Left hindlimb (tissue), 1 donor: ENCODE measurements at places on chromosomes 1 and 21.
A peak's percentile ranks its signal among the peaks of the same experiment; 100 is the strongest.

- DNase-seq, result no peak
Measured at GRCh38 chr1:53134961-53135734, 7.3 kb downstream of the SLC1A7 start.

- no peak for DNase-seq
Measured at GRCh38 chr1:10068605-10069294, 36.0 kb downstream of the UBE4B start.

DNA sequence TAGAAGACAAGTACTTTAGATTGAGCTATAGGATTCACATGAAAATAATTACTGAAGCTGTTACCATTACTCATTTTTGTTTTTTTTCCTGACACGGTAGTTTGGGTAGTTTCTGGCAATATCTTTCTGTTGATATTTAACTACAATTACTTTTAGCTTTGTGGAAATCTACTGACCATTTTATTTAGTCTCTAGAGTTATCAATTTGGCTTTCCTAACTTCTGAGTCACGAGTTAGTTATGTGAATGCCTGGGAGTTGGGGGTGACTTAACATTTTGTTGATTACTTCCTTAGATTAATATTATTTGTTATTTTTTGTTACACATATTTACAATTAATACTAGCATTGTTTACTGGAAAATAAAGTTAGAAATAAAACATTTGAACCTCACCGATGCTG lies 160.6 kb downstream of the HMCN1 start:
- no peak for DNase-seq

DNA sequence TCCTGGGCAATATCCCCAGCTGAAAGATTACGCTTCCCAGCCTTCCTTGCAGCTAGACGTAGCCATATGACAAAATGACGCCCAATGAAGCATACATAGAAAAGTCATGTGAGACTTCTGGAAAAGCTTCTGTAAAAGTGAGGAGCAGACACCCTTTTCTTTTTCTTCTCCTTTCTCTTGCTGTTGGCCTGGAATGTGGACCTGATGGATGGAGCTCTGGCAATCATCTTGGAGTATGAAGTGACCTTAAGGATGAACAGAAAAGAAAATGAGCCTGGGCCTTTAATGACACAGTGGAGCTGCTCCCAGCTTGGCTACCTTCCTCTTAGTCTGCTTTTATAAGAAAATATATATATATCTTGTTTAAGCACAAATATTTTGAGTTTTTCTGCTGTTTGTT lies 24.8 kb downstream of the BATF3 start:
- no peak for DNase-seq

- no peak for DNase-seq
Measured at GRCh38 chr1:159869607-159870006, 7.2 kb upstream of the VSIG8 start.

DNA sequence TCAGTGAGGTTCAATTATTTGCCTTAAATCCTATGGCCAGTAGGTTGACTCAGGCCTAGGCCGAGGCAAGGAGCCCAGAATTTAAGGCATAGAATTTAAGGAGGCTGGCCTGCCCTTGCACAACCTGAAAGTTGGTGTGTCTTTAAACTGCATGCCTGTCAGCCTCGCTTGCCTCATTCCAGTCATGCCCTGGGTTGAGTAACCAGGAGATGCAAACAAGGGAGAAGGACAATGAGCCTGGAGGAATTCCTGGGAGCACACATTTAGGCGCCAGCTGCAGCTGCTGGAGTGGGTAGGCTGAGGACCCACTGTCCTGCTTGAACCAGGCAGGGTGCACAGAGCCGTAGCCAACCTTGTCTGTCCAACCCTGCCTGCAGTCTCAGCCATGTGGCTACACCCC lies 11.7 kb downstream of the CD2 start:
- DNase-seq, result no peak

- no peak for DNase-seq
Measured at GRCh38 chr1:166176416-166176815, 9.6 kb upstream of the FAM78B start.

- no peak for DNase-seq
Measured at GRCh38 chr1:117613249-117613968, 7.6 kb downstream of the TENT5C start.

- DNase-seq, result peak; percentile 83
Measured at GRCh38 chr21:16194095-16194787, 464.5 kb downstream of the USP25 start.

DNA sequence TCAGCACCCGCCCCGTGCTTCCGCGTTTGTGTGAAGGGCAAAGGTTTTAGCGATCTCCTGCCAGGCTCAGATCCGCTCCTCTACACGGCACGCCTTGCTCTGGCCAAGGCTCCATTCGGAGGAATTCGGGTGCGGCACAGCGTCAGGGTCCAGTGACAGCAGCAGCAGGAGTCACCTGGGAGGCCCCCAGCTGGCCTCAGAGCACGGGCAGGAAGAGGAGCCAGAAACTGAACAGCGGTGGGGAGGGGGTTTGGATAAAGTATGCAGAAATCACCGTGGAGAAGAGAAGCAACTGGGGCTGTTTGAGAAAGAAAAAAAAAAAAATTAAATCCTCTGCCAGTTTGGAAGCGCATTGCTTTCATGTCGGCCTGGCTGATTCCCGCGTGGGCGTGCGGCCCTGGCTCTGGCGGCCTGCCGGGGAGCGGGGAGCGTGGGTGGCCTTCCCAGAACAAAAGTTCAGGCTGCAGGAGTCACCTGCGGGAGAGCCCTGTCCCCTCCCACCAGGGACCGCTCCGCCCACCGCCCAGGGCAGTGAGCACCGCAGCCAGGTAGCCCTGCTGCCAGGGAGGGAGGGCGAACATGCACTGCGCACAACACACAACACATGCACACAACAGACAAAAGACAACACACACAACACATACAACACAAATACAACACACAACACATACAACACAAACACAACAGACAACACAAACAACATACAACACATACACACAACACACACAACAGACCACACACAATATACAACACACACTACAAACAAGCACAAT lies 107.6 kb downstream of the ETS2 start:
- peak; percentile 87 for DNase-seq

GRCh38 chr1:234546890-234547788 lies 62.8 kb downstream of the IRF2BP2 start:
- DNase-seq, result no peak

DNA sequence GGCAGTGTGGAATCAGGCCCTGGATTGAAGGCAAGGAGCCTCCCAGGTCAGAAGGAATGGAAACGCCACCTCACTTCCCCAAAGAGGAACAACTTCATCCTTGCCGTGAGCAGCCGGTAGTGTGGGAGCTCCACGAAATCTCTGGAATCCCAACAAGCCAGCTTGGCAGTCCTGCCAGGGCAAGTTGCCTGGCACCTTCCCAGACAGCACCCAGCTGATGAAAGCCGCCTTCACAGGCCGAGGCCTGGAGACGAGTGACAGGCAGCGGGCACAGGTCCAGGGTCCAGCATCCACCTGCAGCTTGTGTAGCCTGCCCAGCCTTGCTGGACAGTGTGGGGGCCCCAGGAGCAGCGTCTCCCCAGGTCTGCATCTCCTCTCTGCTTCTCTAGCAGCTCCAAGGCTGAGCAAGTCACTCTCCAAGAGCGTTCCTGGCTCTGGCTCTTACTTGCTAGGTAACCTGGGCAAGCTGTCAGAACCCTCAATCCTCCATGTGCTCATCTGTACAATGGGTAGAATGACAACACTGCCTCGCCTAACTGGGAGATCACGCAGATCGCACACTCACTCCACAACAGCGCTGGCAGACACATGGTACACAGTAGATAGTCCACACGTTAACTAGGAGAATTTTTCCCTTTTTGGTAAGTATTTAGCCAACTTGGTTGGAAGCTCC lies 43.0 kb downstream of the ACOT7 start:
- DNase-seq, result no peak

- no peak for DNase-seq
Measured at GRCh38 chr1:108028841-108029388, 63.9 kb upstream of the VAV3 start.

- no peak for DNase-seq
Measured at GRCh38 chr21:34021726-34022125, 51.7 kb upstream of the MRPS6 start.

- no peak for DNase-seq
Measured at GRCh38 chr1:17636612-17637011, 97.1 kb downstream of the ARHGEF10L start.

DNA sequence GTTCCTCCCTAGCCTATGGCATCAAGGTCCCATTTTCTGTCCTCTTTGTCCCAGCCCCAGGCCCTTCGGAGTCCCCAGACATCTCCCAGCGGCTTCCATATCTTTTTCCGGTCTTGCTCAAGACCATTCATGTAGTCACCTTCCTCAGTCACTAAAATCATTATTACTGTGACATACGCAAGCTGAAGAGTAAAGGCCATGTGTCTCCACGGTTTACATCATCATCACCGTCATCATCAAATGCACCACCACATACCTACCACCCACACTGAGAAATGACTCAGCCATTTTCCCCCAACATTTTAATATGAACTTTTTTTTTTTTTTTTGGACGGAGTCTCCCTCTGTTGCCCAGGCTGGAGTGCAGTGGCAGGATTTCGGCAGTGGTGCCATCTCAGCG lies 43.4 kb downstream of the FHAD1 start:
- no peak for DNase-seq

GRCh38 chr1:198806861-198807260 lies 168.0 kb downstream of the PTPRC start:
- DNase-seq, result no peak

DNA sequence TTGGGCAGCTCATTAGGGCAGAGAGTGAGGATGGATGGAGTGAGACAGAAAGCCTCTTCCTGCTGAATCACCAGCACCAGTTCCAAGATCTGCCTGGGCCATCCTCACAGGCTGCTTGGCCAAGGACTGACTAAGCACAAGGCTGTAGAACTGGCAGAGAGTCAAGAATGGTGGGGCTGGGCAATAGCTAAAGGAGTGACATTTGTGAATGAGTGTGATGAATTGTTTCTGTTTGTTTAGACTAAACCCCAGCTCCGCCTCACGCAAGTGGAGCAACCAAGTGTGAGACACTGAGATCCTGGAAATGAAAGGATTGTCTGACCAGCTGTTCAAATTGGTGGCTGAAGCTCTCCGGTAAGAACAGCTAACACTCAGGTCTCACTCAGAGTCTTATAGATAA lies 38.6 kb downstream of the BRINP2 start:
- DNase-seq, result peak; percentile 48

GRCh38 chr1:225418059-225418458 lies 9.8 kb downstream of the LBR start:
- no peak for DNase-seq

DNA sequence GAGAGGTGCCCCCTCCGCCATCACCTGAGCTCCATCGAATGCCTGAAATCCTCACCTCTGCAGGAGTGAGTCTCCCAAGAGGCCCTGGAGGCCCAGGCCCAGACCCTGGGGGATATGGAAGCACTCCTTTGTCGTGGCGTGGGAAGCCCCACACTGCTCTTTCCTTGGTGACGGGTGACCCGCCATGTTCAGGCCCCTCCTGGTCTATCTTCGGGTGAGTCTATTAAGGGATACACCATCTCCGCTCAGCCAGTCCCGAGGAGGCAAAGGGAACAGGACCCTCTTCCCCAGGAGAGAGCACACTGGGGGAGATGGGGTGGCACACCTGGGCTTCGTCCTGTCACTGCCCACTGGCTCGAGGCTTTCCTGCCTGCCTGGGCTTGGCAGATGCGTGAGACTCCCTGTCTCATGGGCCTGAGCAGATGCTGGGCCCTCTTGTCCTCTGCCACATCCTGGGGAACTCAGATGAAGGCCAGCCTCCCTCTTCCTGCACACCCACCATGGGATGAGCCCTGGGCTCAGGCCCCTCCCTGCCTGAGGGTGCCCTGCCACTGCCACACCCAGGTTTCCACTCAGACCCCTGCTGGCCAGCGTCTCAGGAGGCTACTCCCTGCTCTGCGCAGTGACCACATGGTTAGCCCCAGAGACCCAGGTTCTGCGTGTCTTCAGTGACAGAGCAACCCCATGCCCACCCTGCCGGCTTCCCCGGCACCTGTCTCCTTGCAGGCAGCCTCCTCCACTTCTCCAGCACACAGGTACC lies 3.8 kb upstream of the NPHP4 start:
- DNase-seq, result no peak

DNA sequence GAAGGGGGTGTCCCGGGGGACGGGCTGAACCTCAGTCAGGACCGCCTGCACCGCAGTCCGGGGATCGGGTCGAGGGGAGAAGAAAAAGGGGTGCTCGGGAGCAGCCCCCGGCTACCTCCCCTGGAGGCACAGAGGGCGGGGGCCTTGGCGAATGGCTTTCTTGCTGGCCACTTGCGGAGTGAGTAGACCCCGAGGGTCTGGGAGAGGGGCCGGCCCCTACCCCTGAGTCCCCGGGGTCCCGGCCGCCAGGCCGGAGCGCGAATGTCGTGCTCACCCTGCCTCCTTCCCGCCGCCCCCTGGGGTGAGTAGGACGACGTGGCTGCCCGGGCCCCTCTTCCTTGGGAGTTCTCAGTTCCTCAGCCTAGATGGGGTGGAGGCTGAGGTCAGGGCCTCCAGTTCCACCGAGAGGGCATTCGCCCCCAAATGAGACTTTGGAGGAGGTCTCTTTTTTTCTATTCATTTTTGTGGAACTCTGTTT lies 113.0 kb downstream of the OSBPL9 start:
- DNase-seq, result no peak

DNA sequence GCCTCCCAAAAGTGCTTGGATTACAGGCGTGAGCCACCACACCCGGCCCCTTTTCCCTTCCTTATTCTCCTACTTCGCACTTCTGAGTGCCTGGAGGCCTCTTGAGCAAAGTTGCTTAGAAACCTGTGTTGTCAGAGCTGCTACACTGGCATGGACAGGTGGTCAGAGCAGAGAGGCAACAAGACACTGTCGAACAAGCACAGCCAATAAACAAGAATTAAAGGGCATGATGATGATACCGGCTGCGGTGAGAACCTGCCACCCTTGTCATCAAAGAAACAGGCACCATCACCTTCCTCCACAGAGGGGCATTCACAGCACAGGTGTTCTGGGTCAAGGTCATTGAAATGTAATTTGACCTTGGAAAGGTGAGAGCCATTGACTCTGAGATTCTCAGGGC lies 23.3 kb downstream of the STUM start:
- no peak for DNase-seq

- no peak for DNase-seq
Measured at GRCh38 chr1:3677484-3677883, 25.2 kb downstream of the TP73 start.

- no peak for DNase-seq
Measured at GRCh38 chr1:218568962-218569550, 223.9 kb downstream of the TGFB2 start.

DNA sequence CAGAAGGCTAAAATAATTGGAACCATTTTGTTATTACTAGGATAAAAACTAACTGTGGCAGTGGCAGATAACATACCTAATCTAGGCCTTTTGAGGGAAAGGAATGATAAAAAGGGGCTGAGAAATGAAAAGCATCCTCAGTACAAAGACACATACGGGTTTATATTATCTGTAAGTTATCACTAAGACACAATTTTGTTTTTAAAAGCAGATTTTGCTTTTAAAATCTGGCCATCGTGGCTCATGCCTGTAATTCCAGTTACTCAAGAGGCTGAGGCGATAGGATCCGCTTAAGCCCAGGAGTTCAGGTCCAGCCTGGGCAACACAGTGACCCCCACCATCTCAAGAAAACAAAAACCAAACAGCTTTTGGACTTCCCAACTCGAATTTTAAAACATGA lies 24.8 kb upstream of the HP1BP3 start:
- DNase-seq, result no peak

GRCh38 chr1:48222501-48223242 lies at the start of gene SLC5A9:
SLC5A9 (plus strand) TSS chr1:48222716; CDS start chr1:48222737, 21 bp downstream.
- DNase-seq, result no peak

- DNase-seq, result no peak
Measured at GRCh38 chr1:41272601-41273000, 30.5 kb upstream of the SCMH1 start.
